ENCODE measurements at places on chromosomes 6 and 20.
A peak's percentile ranks its signal among the peaks of the same experiment; 100 is the strongest.

- DNase-seq = no peak
These were observed 152.3 kb downstream of the CARMIL1 start for GRCh38 chr6:25431306-25431974.

DNA sequence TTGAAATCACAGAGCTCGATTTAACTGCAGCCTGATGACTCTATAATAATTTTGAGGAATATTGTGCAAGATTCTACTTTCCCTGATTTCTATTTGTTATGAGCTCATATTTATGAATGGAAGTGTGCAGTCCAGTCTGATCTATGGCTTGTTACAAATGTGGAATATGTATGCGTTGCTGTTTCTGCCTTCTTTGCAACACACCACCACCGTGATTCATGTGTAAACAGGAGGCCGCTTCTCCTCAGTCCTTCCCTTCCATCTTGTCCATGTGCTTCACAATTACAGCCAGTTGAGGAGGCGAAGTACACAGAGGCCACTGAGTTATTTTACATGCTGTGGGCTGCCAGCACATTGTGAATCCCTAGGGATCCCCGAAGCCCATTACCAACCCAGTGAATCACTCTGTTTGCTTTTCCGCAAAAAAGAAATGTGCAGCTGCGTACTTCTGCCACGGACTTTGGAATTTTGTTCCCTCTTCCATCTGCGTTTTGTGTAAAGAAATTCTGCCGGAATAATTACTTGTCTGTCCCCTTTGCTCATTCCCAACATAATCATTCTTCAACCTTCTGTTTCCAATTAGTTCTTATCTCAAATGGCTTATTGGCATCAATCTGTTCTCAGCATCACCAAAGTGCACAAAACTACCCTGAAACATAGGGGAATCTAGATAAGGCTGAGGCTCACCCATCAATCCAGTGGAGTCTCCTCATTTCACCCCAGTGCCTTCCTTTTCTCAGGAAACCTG, 551.6 kb upstream of the CITED2 start:
- peak; percentile 23 for DNase-seq

GRCh38 chr6:106692112-106692818, 62.9 kb downstream of the QRSL1 start:
- peak; percentile 43 for DNase-seq

DNA sequence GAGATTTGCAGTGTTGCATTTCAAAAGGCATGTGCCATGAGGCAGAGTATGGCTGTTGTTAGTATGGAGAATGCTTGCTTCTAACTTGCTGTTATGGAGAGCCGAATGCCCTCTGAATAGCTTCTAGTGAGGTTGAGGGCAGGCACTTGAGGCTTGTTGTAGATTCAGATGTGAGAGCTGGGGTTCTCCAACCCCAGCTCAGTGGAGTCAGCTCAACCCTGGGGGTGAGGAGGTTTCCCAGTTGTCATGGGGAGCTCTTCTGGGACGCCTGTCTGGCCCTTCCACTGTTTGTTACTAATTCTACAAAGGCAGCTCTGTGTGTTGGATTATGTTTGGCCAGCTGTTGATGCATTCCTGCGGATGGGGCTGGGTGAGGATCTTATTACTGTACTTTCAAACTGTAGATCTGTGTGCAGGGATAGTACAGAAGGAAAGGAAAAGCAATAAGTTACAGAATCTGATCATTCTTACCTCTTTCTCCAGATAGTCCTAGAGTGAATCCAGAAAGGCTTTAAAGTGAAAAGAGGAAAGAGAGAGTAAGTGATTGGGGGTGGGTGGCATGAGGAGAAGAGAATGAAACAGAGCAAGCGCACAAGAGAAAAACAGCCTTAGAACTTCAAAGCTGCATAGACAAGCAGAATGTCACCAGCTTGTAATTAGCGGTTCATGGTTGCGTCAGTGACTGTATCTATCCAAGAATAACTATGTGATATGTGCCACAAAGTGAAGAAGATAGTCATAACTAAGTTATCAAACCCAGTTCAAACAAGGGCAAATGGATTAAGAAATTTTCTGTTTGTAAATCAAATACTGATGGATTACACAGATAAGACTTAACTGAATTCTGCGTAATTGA, 148.7 kb downstream of the PRL start:
- peak; percentile 58 for DNase-seq

DNA sequence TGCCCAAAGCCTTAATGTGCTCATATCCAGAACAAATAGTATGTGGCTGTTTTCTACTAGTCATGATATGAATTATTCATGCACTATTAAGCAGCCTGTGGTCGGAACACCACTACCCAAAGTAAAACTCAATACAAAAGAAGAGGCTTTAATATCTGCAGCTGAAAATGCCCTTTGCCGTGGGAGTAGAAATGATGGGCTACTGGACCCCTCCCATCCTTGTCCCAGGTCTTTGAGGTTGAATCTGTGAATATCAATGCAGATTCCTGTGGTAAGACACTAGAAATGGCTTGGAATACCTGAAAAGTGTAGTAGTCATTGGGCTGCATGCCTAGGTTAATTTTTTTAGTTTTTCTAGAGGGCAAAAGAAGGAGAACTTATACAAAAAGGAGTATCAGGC, 303.7 kb downstream of the TBC1D7 start:
- DNase-seq = no peak

DNA sequence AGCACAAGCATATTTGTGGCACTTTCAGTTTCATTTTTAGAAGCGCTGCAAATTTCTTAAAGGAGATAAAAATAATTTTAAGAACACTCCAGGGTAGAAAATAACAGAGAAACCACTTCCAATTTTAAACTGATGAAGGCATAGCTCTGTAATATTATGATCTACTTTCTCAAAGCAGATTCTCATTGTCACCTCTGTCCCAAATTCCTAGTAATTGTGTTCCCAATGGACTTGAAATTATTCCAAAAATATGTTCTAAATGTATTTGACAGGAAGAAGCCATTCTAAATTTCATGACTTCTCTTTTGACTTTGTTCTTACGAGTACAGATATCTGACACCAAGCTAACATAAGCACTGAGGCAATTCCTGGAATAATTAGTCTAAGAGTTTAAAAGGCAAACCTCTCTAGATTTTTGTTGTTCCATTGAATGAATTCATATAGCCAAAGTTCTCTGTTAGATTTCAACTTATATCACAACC, 140.2 kb upstream of the CARMIL1 start:
- no peak for DNase-seq

DNA sequence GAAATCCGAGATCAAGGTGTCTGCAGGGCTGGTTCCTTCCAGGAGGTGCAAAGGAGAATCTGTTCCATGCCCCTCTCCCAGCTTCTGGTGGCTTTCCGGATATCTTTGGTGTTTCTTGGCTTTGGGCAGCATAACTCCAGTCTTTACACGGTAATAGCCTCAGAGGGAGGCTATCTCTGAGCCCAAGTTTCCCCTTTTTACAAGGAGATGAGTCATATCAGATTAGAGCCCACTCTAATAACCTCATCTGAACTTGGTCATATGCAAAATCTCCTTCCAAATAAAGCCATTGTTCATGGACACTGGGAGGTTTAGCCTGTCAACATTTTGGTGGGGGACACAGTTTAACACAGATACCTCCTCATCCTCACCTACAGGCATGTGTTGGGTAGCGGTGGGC, 213.7 kb downstream of the ATXN1 start:
- no peak for DNase-seq

GRCh38 chr20:38094373-38094891, 60.9 kb downstream of the RPRD1B start:
- peak; percentile 61 for DNase-seq

DNA sequence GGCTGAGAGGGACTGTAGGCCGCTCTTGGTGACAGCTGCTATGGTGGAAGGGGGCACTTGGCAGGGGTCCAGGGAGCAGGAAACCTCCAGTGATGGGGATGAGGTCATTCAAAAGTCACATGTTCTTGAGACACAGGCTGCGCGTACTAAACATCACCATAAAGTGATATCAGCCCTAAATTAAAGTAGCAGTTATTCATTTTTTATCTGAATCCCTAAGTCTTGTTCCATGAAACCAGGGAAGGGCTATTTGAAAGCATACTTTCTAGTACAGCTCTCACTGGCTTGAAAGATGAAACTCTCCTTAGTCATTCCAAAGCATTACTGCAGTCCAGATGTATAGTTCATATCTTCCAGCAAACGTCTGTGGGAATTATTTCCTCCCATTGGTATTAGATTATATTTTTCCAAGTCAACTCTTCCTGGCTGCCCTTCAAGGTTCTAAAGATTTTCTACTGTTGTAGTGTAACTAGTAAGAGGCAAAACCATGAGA, 373.1 kb downstream of the CD109 start:
- peak; percentile 63 for DNase-seq

Data from HFFc6 (cell line).